ENCODE measurements at places on chromosomes 11 and 22. TPM values are rescaled to one million over a fixed set of nuclear protein-coding genes. Genes with fewer than 3 reads are reported as not detected.
A peak's percentile ranks its signal among the peaks of the same experiment; 100 is the strongest.

- DNase-seq, result no peak
Measured at GRCh38 chr11:134994431-134994830, 582.4 kb upstream of the B3GAT1 start.

GRCh38 chr22:39574779-39575551 is 4.4 kb downstream of the CACNA1I start:
- no peak for DNase-seq

Gene SYT12
- not detected for total RNA-seq

DNA sequence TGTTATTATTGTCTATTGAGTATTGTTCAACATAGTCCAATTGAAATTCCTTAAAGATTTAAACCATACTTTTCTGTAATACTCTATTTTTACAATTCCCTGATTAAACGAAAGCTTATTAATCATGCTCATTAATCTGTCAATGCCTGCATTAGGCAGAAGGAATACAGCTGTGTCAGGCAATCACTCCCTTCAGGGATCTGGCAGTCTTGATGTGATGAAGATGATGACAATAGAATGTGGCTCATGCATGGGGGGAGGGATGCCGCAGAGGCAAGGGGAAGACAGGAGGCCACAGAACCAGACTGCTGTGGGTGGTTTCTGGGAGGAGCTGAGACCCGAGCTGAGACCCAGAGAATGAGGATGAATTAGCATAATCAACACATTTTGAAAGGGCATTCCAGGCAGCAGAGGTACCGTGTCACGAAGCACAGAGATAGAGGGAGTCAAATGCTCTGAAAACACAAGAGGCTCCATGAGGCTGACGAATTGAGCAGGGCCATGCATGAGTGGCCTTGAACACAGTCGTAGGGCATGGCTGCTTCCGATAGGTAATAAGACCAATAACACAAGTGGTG is 1075.5 kb downstream of the OPCML start:
- DNase-seq, result no peak

DNA sequence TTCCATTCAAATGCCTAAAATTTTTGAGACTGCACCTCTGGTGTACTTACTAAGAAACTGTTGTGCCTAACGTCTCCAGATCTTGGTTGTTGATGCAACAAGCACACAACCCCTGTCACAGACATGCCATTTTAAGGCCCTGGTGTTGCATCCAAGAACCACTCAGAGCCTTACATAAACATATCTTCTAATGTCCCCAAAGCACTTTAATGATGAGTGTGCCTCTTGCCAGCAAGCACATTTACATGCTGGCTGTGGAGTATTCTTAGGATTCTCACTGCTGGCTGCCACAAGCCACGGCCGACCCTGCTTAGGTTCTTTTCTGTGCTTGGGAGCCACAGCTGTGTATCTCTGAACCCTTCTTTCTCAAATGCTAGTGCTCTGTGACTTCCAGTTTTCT is 201.4 kb downstream of the ADAMTS15 start:
- DNase-seq, result no peak

Gene MMP1
- not detected for total RNA-seq

Gene POLD3
- total RNA-seq, result 56.6 TPM

DNA sequence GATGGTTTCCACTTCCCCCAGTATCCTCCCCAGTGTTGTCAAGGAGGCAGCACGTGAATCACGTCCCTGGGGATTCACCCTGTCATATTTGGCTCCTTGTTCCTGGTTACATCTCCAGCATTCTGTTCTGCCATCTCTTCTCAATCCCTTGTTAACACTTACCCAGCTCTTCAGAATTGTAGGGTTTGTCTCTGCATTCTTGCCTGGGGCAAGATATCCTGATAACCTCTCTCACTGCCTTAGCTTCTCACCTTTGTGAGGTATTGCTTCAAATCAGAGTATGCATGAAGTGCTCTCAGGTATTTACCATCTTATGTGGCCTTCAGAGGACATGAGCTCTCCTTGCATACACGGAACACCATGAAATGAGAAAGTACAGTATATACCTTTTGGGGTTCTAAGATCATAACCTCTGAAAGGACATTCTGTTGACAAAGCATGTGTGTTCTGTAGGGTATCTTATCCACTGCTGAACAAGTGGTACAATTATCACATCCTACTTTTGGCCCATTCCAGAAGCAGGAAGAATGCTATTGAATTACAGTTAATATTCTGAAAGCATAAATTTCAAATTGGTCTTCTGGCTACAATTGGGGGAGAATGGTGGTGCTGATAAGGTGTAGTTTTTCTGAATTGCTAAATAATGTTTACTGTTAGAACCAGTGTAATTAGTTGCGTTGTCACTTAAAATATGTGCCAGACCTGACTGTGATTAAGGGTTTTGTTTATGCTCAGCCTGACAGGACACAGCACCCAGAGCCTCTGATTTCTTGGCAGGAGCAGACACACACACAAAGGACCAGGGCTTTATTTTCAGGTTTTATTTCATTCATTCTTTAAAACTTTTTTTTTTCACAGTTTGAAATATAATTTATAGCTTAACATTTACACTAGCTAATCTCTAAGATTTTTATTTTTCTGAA is 32.7 kb downstream of the VSTM5 start:
- no peak for DNase-seq

GRCh38 chr11:12678991-12679390 is 4.8 kb downstream of the TEAD1 start:
- DNase-seq, result no peak

DNA sequence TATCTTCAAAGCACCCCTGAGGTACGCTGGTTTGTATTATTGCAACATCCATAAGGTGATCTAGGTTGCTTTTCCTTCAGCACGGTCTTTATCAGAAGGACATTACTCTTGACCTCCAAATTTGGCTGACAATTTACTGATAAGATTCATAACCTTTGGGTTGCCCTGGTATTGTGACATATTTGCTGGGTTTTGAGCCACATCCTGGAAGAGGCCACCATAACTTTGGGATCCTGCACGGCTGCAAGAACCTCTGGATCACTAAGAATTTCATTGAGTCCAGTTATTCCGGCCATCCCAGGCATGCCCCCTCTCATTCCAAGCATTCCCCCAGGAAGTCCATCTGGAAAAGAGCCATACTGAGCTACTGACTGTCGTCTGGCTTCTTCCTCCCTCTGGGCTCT is 6.5 kb upstream of the PLET1 start:
- no peak for DNase-seq

Gene UBQLNL
- 0.55 TPM for total RNA-seq

DNA sequence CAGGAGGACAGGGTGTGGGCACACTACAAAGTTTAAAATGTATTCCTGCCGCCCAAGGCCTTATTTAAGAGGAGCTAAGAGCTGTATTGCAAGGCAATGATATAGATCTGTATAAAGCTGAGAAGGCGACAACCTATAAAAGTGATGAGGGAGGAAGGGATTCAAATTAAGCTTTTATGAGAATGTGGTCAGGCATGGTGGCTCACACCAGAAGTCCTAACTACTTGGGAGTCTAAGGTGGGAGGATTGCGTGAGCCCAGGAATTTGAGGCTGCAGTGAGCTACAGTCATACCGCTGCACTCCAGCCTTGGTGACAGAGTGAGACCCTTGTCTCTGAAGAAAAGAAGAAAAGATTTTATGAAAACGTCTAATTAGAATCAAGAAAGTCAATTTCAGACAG is 9.7 kb upstream of the GLB1L3 start:
- DNase-seq, result no peak

Gene TMPRSS5
- total RNA-seq, result 0.61 TPM

Gene OR8D1
- not detected for total RNA-seq

DNA sequence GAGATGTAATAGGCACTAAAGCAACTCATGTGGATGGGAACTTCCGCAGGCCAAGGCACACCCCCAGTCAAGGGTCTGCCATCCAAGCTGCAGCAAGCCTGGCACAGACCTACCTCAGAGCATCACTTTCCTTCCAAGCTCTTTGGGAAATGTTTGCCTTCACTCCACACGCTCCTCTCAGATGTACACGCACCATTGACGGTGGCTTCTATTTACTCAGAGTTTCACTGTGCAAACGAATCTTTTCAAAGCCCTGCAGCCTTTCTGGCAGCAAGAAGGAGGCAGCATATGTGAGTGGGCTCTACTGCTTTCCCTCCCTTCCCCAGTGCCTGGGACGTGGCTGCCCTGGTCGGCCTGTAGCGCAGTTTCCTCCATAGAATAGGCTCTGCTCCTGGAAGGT is 60.9 kb upstream of the USP47 start:
- no peak for DNase-seq

DNA sequence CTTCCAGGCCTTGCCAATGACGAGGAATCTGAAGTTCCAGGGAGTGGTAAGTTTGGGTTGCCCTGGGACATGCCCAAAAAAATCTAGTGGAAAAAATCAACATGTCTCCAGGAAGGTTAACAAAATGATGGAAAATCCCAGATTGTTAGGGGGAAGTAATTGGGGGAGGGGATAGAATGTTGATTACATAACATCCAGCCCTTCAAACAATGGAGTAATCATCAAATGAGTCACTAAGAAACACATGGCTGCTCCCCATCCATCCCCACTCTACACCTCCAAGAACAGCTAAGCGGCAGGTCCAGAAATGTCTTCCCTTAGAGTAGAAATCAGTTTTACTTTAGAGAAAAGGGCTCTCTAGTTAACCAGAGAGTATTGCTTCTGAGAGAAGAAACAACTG is 94.9 kb downstream of the ETS1 start:
- no peak for DNase-seq

DNA sequence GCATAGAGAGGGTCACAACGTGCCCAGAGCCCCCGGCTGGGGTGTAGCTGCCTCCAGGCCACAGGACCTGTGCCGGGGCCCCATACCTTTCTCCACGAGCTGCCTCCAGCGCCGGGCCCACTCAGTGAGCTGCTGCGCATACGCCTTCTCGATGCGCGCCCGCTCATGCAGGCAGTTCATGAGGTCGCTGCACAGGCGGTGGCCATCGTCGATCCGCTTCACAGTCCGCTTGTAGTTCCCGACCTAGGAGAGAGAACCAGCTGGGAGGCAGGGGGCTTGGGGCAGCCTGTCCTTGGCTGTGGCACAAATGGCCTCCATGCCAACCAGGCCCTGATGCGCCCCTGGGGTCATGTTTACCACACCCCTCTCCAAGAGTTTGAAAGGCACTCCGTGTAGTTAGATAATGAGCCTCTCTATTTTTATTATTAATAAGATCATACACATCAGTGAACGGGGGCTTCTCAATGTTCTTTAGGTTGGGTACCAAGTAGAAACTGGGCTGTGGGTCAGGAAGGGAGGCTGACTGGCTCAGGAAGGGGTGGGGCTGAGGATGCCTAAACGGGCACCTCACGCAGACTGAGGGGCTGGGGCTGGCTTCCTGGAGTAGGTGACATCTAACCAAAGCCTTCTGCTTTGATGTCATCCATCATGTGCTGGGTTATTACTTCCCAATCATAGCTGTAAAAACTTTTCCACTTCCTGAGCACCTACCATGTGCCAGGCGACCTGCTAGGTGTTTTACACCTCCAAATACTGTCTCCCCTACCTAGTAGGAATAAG is 36.5 kb upstream of the ARFGAP3 start:
- peak; percentile 68 for DNase-seq

Gene GRAP2
- total RNA-seq, result 183 TPM

DNA sequence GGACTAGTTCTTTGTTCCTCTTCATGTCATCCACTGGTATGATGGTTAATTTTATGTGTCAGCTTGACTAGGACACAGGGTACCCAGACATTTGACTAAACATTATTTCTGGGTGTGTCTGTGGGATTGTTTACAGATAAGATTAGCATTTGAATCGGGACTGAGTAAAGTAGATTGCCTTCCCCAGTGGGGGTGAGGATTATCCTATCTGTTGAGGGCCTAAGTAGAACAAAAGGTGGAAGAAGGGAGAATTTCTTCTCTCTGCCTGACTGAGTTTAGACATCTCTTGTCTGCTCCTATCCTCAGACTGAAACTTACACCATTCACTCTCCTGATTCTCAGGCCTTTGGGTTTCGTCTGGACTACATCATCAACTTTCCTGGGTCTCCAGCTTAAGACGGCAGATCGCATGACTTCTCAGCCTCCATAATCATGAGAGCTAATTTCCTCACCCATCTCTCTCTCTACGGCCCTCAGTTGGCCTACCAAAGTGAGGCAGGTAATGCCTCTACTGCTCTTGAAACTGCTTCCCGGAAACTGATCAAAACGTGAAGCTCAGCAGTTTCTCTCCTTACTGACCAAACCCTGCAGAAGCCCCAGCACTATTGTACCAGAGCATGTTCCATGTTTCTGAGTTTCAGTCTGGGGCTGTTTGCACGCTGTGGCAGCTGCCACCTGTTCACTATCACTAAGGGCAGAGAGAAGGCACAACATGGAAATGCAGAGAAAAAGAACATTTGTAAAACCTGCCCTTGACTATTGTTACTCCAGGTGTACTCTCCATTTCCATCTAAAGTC is 95.4 kb downstream of the NXPE2 start:
- no peak for DNase-seq

GRCh38 chr22:22824340-22825212 is 63.0 kb upstream of the IGLL5 start:
- no peak for DNase-seq

DNA sequence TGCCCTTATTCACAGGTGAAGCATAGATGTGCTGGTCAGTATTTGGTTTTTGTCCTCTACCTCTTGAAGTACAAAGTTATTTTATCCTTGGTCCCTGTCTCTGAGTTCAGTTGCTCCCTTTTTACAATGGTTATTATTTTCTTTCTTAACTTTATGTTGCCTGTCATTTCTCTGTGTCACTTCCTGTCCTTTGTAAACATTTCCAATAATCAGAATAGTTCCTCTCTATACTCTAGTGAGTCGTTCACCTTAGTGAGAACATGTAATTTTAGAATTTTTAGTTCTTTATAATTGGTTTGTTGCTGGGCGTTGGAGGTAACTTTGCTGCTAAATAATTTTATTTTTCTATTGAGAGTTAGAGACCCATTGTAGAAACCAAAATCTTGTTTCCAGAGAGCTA is 16.0 kb downstream of the CSTPP1 start:
- DNase-seq, result no peak

Gene MMP12
- not detected for total RNA-seq

GRCh38 chr11:64248578-64248977 is 1.8 kb upstream of the PPP1R14B start:
- DNase-seq, result no peak

- no peak for DNase-seq
Measured at GRCh38 chr22:22487869-22488597, 20.5 kb downstream of the ZNF280B start.

DNA sequence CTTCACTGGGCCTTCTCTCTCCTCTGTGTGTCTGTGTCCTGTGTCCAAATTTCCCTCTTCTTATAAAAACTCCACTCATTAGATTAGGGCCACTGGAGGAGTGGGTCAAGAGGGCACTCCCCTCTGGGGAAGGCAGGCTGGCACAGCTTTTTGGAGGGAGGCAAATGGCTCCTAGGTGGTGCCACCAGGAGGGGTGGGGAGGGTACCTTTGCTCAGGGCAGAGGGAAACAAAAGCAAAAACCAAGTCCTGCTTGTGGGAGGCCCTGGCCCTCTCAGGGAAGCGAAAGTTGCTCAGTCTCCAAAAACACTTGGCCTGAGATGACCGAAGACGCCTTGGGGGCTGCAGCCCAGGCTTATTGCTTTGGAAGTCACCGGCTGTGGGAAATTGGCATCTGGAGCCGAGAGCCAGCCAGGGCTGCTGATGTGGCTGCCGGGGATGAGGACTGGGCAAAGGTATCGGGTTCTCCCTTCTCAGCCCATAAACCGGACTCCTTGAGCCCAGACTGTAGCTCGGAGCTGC is 48.2 kb upstream of the ANO1 start:
- DNase-seq, result no peak

- no peak for DNase-seq
Measured at GRCh38 chr11:59574467-59574866, 41.1 kb downstream of the OSBP start.
